ENCODE measurements at places on chromosomes 7 and 10. TPM values are rescaled to one million over a fixed set of nuclear protein-coding genes. Genes with fewer than 3 reads are reported as not detected.

Gene MASTL
- 26.5 TPM for total RNA-seq

Gene A1CF
- total RNA-seq, result not detected

Gene SLIT1
- total RNA-seq, result 0.47 TPM

Gene DENND2A
- not detected for total RNA-seq

Gene ADIRF
- not detected for total RNA-seq

Gene CYP2C18
- total RNA-seq, result not detected

Gene DDC
- not detected for total RNA-seq

Gene TUBAL3
- not detected for total RNA-seq

Gene RET
- 2.8 TPM for total RNA-seq

Gene PRPS1L1
- not detected for total RNA-seq

Gene OIT3
- not detected for total RNA-seq
